ENCODE measurements at places on chromosomes 7 and 10.

GRCh38 chr7:111887734-111888133 lies 318.5 kb downstream of the DOCK4 start:
- no peak for ATAC-seq

- no peak for ATAC-seq
Measured at GRCh38 chr10:88915781-88916180, 35.7 kb downstream of the STAMBPL1 start.

- ATAC-seq, result no peak
Measured at GRCh38 chr10:105358911-105359310, 717.8 kb downstream of the SORCS3 start.

GRCh38 chr7:131076032-131076431 lies 251.6 kb upstream of the MKLN1 start:
- peak; percentile 68 for ATAC-seq

- no peak for ATAC-seq
Measured at GRCh38 chr7:36916116-36916515, 191.8 kb upstream of the AOAH start.

GRCh38 chr10:103278862-103279298 lies 1.9 kb downstream of the INA start:
- ATAC-seq, result no peak

DNA sequence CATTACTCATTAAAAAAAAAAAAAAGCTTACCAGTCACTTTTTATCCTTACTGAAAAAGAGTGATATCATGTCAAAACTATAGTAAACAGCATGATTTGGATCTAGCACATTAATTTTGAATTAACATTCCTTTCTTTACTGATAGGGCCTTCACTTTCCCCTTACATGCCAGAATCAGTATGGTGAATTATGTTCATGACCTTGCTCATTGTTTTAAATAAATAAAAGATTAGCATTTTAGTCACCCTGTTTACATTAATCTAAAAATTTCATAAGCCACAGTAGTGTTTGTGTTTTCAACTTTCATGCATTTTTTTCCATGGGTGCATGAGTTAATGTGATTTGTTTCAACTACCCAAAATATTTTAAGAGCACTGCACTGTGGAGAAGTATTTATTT lies 160.8 kb downstream of the TFEC start:
- no peak for ATAC-seq

DNA sequence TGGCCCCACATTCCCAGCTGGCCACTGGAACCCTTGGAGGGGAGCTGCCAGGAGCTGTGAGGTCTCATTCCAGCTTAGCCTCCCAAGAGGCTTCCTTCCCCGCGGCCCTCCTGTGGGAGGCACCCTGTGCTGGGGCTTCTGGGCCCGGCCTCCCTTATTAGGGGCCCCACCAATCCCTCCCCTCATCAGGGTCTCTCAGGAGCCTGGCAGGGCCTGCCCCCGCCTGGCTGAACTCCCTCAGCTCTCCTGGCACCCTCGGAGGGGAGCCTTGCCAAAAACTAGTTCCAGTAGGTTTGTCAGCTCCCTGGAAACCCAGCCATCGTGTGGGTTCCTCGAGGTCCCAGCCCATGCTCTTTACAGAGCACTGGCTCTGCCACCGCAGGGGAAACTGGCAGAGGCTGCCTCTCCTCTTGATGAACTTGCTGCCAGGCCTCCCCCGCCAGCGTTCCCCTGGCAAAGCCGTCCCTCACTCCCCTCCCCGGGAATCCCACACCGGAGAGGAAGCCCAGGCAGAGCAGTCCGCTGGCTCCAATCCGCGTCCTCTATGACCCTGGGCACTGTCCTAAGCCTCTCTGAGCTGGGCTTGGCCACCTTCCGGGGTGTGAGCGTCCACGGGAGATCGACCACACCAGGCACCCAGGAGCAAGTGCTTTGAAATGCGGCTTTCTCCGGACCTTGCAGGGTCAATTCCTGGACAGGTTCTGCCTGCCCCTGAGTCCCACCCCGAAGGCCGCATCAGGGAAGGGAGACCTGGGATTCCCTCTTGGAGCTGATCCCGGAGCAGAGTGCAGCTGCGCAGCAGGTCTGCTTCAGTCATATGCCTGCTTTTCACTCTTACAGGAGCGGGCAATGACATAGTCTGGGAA lies 139.8 kb downstream of the ARHGAP22 start:
- ATAC-seq, result no peak

- ATAC-seq, result no peak
Measured at GRCh38 chr7:153193144-153193595, 433.6 kb downstream of the ACTR3B start.

DNA sequence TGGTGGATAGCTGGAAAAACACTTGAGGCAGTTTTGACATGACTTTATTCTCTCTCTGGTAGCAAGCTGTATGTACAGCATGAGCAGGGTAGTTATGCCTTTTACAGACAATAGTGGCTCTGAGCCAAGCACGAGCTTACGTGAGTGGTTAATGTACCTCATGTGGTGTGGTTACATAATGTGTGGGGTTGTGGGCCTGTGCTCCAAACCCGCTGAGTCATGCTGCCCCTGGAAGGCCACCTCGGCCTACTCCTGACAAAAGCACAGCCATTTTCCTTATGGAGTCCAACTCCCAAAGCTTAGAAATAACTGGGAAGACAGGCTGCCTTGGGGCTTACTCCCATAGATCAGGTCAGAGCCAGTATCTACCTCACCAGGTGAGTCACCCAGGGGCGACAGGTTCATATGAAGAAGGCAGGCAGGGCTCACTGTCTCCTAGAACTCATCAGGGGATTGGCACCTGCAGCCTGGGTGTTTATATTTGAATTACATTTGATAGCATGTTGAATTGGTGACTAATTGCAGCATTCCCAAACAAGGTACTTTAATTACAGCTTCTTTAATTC lies 404.5 kb downstream of the ADRA2A start:
- ATAC-seq, result no peak

GRCh38 chr7:111004310-111004901 lies 86.5 kb upstream of the LRRN3 start:
- ATAC-seq, result no peak

GRCh38 chr10:585502-585901 lies 104.0 kb downstream of the DIP2C start:
- no peak for ATAC-seq

DNA sequence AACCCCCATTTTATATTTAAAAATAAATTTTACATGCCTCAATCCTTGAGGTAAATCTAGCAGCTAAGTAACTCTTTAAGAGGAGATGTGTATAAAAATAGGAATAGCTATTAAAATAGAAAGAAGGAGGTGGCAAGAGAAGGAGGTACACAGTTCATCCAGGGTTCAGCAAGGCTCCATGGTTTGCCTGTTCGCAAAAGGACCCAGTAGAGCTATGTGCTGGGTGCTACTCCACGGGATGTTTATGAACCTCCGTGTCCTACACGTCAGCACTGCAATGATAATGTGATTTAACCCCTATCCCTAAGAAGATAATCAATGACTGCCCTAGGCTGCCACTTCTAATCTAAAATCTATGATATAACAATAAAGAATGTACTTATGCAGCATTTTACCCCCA lies 926 bp upstream of the DENND11 start:
- no peak for ATAC-seq

DNA sequence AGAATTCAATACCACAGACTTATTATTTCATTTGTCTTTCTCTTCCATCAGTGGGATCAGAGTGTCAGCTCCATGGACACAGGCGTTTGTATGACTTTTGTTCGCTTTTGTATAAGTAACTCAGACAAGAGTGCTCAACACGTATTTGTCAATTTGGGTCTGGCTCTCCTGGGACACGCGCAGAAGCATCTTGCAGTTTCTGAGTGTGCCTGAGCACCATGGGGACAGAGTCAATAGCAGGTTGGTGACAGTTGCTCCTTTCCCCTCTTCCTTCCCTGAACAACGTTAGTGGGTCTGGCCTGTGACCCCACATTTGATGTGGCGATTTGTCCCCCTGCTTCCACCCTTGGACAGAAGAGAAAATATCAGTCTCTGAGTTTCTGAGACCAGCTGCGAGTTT lies 120.4 kb upstream of the SDK1 start:
- ATAC-seq, result no peak

- no peak for ATAC-seq
Measured at GRCh38 chr10:86335831-86336230, 30.8 kb downstream of the GRID1 start.

DNA sequence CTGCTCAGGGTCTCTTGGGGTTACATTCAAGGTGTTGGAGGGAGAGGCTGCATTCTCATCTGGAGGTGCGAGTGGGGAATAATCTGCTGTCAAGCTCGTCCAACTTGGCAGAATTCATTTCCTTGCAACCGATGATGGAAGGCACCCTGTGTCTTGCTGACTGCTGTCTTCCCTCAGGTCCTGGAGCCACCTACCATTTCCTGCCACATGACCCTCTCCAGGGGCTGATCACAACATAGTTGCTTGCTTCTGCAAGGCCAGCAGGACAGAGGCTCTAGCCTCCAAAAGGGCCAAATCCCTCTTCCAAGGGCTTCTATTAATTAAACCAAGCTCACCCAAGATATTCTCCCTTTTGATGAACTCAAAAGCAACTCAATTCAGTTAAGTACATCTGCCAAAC lies 14.2 kb upstream of the BRI3 start:
- no peak for ATAC-seq

DNA sequence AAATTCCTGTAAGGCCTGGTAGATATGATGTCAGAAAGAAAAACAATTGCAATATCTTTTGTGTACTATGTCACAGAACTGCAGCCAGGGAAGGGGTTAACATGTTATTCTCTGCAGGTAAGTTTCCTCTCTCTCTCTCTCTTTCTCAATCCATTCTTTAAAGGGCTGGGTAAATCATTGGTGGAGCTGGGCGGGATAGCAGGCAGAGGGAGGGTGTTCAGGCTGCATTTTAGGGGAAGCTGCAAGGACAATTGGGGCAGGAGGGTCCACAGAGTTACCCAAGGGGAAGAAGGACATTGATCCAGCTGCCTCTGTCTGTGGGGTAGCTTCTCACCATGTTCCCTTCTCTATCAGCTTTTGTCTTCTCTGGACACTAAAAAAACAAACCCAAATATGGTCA lies 153.9 kb upstream of the BMPER start:
- no peak for ATAC-seq

- ATAC-seq, result no peak
Measured at GRCh38 chr7:37353949-37354655, 94.6 kb downstream of the ELMO1 start.

DNA sequence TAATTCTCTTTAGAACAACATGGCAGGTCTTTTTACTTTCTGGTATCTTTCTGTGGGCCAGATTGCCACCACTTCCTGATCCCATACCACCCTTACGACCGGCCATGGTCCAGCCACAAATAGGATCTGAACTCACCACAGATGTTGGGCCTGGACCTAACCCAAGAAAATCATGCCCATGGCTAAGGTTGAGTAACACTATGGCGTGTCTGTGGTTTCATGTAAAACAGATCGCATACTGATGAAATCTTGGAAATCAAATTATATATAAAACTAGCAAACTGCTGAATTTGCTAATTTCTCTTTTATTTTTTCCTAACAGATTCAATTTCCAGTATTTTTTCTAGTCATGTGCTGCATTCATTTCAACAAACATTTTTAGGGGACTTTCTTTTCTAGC lies 77.2 kb downstream of the CH25H start:
- ATAC-seq, result no peak

- no peak for ATAC-seq
Measured at GRCh38 chr10:95397747-95398146, 106.9 kb upstream of the PDLIM1 start.

DNA sequence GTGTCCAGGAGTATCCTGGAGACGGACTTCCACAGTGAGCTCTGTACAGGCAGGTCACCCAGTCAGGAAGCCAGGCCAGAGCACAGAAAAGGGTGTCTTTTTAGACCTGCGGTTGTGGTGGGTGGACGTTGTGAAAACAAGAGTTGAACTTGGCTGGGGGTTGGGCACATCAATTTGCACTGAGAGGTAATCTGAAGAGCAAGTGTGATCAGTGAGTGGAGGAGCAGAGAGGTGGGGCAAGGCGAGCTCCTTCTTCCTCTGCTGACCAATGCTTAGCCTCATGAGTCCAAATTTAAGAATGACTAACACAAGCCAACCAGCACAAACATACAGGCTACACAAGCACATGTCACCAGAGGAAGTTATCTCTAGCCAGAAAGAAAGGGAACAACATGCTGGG lies 310.8 kb downstream of the TCERG1L start:
- no peak for ATAC-seq

GRCh38 chr7:80225361-80225760 lies 90.7 kb downstream of the GNAI1 start:
- ATAC-seq, result peak; percentile 18

Data from SK-N-SH treated with all-trans-retinoic acid at 6 μM for 48 hours (cell line).